ENCODE measurements at places on chromosomes 2 and 18.

DNA sequence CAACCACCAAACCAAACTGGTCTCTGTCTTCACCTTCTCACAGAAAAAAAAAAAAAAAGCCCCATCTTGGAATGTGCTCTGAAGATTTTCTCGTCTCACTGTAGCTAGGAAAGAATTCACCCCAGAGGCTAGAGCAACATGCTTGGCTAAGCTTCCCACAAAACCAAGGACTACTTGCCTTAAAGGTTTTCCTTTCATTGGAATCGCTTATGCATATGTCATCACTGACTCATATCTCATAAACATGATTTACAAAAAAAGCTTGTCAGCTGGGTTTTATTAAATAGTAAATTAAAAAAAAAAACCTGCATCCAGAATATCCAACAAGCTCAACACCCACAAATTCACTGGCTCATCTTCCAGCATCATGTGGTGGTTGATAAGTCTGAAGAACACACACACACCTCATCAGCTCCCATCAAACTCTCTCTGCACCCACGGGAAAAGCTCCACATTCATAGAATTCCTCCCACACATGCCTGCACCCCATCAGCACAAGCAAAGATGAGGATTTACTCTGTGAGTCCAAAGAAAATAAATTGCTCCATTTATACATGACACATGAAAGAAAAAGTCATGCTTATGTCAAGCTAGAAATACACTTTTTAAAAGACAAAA lies 182.0 kb upstream of the TRIB2 start:
- DNase-seq: no peak

- no peak for DNase-seq
Observed at GRCh38 chr2:163716101-163716500, 19.7 kb downstream of the FIGN start.

GRCh38 chr2:178194600-178195389 lies 483 bp downstream of the OSBPL6 start:
- peak; percentile 58 for DNase-seq

- DNase-seq: no peak
Observed at GRCh38 chr2:101446869-101447268, 28.0 kb downstream of the RFX8 start.

GRCh38 chr2:27128668-27129571 lies 5.3 kb downstream of the ABHD1 start:
- DNase-seq: no peak

GRCh38 chr18:13550418-13551304 lies 175.7 kb downstream of the FAM210A start:
- no peak for DNase-seq

DNA sequence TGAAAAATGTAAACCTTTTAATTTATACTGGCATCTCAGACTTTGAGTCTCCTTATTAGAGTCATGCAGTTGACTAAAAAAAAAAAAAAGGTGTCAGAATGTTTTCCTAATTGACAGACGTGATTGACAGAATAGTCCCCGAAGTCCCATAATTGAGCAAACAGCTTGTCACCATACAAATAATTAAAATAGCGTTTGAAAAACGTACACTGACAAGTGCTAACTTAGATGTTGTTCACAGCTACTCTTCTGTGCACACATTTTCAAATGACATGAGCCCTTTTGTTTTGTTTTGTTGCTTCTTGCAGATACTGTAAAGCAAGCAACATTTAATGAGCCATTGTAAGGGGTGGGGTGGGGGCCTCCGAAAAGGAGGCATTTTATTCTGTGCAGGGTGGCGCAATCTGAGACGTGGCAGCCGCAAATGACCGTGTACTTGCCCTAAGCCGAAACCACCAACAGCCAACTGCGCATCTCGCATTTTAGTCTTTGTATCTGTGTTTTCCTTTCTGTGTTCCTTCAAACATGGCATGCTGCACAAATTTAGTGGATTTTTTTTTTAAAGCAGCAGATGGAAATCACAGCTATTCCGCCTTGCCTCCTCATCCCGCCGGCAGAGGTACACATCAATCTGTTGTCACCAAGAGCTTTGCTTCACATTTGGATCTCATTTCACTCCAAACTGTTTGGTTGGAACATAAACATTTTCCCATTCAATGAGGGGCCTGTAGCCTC lies 52.4 kb downstream of the LPIN1 start:
- no peak for DNase-seq
